ENCODE measurements at places on chromosomes 5 and 9.

GRCh38 chr5:80782626-80783025 lies 127.8 kb upstream of the DHFR start:
- DNase-seq, result no peak

GRCh38 chr5:56048124-56048523 lies 53.4 kb upstream of the IL6ST start:
- no peak for DNase-seq

DNA sequence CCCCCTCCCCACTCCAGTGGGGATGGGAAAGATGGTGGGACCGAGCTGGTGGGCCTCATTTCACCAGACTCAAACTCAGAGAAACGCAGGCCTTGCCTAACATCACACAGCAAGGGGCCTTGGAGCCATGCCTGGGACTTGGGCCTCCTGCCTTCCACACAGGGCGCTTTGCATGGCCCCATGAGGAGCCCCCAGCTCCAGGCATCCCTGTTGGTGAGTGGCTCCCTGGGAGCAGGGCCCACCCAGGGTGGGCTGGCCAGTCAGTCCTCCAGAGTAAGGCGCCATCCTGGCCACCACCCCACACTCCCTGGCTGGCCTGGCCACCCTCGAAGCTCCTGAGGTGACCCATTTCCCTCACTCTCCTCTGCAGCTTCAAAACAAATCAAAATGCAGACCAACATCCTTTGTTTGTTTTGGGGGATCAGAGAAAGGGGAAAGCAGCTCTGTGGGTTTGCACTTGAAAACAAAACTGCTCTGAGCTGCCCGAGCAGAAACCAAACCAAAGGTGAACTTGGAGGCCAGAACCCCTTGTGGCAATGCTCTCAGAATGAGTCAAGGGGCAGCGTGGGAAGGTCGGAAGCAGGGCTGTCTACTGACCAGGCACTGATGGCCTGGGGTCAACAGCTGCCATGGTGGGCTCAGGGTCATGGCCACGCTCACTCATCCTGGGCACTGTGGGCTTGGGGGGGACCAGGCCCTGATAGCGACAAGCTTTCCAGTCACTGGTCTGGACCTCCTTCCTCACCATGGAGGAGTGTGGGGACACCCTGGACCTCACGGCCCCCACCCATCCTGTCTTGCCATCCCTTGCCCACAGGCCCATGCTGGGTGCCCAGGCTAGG lies 37.0 kb upstream of the VDAC1 start:
- no peak for DNase-seq

DNA sequence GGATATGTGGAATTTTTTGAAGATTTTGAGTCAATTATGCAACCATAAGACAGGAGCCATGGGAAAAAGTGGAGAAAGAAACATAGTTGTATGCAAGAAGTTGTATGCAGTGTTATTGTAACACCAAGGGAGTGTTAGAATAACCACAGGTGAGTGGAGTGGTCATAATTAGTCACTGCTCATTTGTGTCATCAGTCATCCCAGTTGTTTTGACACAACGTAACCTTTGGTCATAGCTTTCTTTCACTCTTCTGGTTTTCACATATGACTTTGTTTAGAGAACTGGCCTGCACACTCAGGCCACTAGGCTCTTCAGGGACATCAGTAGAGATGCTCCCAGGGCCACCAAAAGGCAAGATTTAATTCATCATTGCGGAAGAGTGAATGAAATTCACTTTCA lies 158.7 kb upstream of the HMHB1 start:
- DNase-seq, result no peak

DNA sequence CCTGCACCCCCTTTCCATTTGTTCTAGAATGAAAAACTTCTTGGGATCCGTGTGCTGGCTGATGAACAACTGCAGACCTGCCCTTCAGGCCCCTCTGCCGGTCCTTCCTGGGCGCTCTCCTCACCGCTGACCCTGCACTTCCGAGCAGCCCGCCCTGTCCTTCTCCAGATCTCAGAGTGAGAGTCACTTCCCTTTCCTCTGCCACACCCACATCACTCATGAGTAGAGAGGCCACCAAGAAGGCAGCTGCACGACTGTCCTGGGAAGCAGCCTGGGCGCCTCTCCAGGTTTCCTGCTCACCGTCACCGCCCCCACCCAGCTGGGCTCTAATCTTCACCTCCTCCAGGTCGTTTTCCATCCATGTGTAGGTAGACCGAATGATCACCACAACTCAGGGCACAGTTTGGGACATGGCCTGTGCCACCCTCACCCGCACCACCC lies 35.0 kb upstream of the NSMF start:
- no peak for DNase-seq

GRCh38 chr5:141392429-141393198 lies at the start of gene PCDHGA8:
Gene PCDHGA8, plus strand, starts transcription at chr5:141392633. Its CDS starts 181 bp downstream, at chr5:141392814.
- peak; percentile 15 for DNase-seq

- DNase-seq, result no peak
These were observed 366.1 kb upstream of the MPDZ start for GRCh38 chr9:13645557-13645956.

- DNase-seq, result no peak
These were observed 233.5 kb upstream of the WWC1 start for GRCh38 chr5:168057905-168058304.

DNA sequence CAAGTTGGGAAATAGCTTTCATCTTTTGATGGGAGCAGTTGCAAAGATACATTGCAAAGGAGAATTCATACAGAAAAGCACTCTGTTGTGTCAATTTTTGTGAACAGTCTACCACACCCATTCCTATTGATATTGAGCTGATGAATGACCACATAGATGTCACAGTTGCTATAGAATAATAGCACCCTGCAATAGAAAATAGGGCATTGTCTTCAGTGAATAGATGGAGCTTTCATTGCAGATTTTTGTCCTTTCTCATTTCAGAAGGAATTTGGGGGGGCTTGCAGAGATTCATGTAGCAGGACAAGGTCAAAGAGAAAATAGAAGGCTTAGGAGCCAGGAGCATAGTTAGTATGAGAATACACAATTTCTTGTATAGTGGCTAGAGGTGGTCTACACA lies 237.9 kb downstream of the TMEM38B start:
- no peak for DNase-seq

- DNase-seq, result no peak
These were observed 50.8 kb downstream of the SEC61B start for GRCh38 chr9:99272836-99273235.

DNA sequence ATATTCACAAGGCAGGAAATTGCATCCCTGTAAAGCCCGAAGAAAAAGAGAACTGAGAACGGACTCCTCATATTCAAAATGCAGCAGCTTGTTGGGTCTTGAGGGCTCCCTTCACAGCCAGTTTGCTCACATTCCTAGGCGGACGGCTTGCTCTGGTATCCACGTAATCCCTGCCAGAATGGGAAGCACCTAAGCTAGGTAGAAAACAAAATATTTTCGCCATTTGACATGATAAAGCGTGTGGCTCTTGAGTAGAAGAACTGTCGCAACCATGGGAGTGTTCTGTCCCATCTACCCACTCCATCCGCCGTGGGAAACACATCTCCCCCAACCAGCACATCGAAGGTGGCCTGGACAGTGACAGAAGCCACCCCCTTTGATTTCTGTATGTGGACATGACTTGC lies 183.1 kb downstream of the GAS1 start:
- no peak for DNase-seq

- DNase-seq, result no peak
These were observed 362.9 kb upstream of the ZNF608 start for GRCh38 chr5:125109293-125109692.

DNA sequence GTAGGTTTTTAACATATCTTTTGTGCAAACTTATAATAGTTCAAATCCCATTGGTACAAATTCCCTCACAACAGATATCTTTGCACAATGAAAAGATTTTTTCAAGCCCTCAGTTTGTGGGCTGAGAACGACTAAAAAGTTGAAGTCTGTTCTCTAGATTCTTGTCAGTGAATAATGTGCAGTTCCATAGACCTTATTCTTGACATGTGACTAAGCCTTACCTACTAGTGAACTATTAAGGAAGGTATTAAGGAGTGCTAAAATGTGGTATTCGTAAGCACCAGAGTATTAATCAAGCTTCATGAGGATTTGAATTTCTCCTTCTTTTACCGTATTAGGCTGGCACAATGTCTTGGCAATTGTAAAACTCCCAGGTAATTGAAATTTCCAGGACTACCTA lies 205.6 kb upstream of the DMRTA1 start:
- no peak for DNase-seq

DNA sequence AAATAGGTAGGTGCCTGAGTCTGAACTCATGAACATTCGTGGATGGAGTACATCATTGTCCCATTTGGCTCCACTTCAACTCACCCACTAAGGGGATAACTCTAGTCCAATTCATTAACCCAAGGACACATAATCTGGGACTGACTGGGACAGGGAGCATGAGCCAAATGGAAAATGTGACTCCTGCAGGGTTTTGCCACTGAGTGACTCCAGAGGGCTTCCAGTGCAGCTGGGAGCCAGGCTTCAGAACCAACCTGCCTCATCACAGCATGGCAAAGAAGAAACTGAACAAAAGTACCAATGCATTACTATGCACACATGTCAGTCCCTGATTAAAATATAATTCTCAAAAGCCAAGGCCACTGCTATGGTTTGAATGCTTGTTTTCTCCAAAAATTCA lies 159.7 kb upstream of the SNX2 start:
- no peak for DNase-seq

DNA sequence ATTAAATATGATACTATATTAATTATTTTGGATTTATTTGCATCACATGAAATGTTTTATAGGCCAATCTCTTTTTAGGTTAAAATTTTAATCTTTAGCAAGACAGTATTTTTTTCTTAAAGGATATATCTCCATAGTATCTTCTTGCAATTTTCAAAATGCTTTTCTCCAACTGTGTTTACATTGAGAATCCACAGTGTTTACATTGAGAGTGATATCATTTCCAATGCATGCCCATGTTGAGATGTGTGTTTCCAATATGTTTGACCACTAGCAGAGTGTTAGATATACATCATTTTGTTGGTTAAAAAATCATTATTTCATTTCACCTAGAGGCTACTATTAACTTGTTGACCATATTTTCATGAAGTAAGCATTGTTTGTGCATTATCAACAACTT lies 17.3 kb downstream of the VCAN start:
- DNase-seq, result no peak

DNA sequence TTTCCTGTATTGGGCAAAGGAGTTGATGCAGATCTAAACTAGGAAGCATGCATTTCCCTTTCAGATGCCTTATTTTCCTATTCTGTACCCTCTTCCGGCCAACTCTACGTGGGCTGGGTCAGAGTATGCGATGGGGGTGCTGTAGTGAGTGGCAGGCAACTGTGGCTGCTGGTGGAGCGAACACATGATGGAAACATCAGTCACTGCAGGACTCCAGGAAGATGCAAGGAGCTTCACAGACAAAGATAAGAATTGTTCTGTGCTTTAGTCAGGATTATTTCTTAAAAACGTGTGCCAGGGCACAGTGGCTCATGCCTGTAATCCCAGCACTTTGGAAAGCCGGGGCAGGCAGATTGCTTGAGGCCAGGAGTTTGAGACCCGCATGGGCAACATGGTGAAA lies 75.1 kb downstream of the PSAT1 start:
- DNase-seq, result no peak

GRCh38 chr9:133063500-133064231 lies 1.9 kb downstream of the CEL start:
- DNase-seq, result no peak

DNA sequence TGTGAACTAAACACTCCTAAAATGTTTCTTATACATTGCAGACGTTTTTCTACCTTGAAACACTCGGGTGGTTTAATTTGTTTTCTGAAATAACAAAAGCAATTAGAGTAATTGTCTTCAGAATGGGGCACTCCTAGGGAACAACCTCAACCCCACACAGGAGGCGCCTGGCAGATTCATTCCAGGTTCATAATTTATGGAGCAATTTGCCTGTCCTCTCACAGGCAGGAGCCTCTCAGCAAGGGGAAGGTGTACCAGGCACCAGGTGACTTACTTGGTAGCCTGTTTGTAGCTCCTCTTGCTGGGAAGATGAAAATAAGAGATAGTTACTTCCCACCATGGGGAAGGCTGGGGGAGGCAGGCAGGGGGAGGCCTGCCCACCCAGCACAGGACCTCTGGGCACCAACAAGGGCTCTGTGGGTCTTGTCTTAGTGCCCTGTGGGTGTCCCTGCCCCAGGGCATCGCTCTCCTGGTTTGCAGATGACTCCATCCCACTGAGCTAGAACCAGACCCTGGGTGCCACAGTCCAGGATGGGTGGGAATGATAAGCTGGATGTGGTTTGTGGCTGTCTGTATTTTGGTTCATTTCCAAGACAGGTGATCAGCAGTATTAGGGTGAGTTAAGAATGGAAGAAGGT lies 144.4 kb downstream of the FSTL4 start:
- DNase-seq, result no peak

GRCh38 chr5:38923661-38924451 lies 78.0 kb downstream of the OSMR start:
- DNase-seq, result no peak

DNA sequence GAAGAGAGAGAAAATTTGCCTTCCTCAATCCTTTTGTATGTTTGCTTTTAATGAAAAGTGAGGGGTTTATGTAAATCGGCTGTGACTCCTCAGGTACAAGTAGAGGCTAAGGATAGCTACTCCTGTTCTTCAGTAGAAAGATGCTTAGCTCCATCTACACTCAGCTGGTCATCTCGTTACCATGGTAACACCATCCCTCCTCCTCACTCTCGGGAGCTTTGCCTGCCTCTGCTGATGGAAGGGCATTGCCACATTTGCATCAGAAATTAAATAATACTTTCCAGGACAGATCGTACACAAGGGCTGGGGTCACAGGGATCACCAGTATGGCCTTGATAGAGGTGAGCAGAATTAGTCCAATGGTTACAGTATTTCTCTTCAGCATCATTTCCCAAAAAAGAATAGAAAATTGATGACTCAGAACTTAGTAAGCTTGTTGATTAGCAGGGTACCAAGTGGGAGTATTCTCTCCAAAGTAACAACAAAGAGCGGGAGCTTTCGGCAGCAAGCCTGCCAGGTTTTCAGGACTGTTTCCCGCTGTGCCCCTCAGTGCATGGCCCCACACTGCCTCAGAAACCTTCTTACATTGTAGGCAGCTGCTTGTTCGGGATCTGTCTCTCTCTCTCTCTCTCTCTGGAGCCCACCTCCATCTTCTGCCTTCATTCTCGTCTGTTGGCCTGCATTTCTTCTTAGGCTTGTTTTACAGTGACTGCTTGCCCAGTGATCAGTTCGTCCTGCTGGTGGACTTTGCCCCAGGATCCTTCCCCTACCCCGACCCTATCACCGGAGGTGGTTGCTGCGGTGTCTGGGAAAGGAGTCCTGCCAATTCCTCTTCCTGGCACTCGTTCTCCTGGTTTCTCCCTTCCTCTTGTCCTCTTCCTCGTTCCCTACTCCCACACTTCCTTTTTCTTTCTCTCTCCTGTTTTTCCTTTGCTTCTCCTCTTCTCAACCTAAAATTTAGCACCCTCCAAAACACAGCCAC lies 51.9 kb upstream of the SNAPC3 start:
- no peak for DNase-seq
